ENCODE measurements at places on chromosomes 2 and 18. TPM values are rescaled to one million over a fixed set of nuclear protein-coding genes. Genes with fewer than 3 reads are reported as not detected.

GRCh38 chr2:68052717-68053422, 9.9 kb downstream of the C1D start:
- no peak overlapping the region for H3K27ac ChIP-seq
- peak; percentile 34 for DNase-seq
- peaks cover 4% of the 10 kb centered on the region for H3K4me1 ChIP-seq
- no peak overlapping the region for H3K4me3 ChIP-seq

DNA sequence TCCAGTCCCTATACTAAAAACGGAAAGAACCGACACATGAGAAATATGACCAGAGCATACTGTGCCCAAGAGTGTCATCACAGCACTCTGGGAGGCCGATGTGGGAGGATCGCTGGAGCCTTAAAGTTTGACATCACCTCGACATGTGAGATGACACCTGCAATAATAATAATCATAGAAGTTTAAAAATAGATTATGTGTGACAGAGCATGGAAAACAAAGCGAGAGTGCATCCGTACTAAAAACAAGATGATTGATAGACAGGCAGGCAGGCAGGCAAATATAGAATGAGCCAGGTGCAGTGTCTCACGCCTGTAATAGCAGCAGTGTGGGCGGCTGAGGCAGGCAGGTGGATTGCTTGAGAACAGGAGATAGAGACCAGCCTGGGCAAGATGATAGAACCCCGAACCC, 114.8 kb upstream of the ANKRD30BL start:
- no peak overlapping the region for H3K27ac ChIP-seq
- DNase-seq = no peak
- H3K4me3 ChIP-seq = no peak overlapping the region
- H3K4me1 ChIP-seq = no peaks in the 10 kb centered on the region

DNA sequence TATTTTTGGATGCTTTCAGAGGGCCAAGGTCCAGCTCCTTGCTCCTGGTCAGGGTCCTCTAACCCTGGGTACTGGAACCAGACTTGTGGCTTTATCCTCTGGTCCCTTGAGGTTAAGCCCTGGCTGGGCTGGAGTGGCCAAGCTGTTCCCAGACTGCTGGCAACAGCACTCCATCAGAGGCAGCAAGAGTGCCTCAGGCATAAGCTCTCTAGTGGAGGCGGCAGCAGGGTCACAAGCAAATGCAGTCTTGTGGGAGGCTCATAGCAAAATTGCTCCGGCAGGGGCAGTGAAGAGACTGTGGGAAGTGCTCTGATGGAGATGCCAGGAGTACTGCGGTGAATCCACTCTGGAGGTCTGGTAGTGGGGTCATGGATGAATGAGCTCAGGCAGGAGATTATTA, 128.9 kb upstream of the OTOS start:
- H3K36me3 ChIP-seq = no peaks in the 10 kb centered on the region
- no peak for DNase-seq
- no peak overlapping the region for H3K4me3 ChIP-seq
- H3K27ac ChIP-seq = no peak overlapping the region
- peaks cover 7% of the 10 kb centered on the region for H3K27me3 ChIP-seq
- no peaks in the 10 kb centered on the region for H3K4me1 ChIP-seq

DNA sequence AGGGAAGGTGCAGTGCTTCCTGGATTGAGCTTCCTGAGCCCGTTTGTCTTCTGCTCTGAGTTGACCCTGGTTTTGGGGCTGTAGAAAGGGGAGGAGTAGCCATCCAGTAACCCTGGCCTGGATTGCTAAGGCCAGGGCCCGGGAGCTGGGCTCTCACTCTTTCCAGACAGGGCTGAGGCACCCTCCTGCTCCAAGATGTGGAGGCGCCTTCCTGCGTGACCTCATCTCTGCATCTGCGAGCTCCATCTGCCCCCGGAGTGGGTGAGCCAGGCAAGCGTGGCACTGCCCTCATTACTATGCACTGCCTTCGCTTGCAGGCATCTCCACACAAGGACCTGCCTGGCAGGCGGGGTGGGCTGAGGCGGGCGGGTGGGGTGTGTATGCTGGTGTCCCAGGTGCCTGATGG, 58.0 kb downstream of the RAB31 start:
- no peak for DNase-seq
- no peaks in the 10 kb centered on the region for H3K36me3 ChIP-seq
- no peaks in the 10 kb centered on the region for H3K4me1 ChIP-seq
- H3K4me3 ChIP-seq = no peak overlapping the region
- no peak overlapping the region for H3K27ac ChIP-seq

- no peaks in the 10 kb centered on the region for H3K36me3 ChIP-seq
- no peak overlapping the region for H3K27ac ChIP-seq
- no peak for DNase-seq
- H3K4me3 ChIP-seq = no peak overlapping the region
Measured at GRCh38 chr18:38768504-38768903, 1202.9 kb upstream of the CELF4 start.

GRCh38 chr2:165794536-165794928, 485 bp upstream of the GALNT3 start:
- peak; percentile 45 for DNase-seq
- H3K27me3 ChIP-seq = peaks cover 6% of the 10 kb centered on the region
- peak overlapping the region; percentile 47 for H3K4me3 ChIP-seq
- no peak overlapping the region for H3K27ac ChIP-seq
- no peaks in the 10 kb centered on the region for H3K36me3 ChIP-seq

- H3K36me3 ChIP-seq = no peaks in the 10 kb centered on the region
- DNase-seq = no peak
- no peak overlapping the region for H3K4me3 ChIP-seq
- H3K27me3 ChIP-seq = peaks cover 5% of the 10 kb centered on the region
- no peak overlapping the region for H3K27ac ChIP-seq
- H3K4me1 ChIP-seq = no peaks in the 10 kb centered on the region
Measured at GRCh38 chr2:47666332-47666731, 116.6 kb upstream of the MSH6 start.

DNA sequence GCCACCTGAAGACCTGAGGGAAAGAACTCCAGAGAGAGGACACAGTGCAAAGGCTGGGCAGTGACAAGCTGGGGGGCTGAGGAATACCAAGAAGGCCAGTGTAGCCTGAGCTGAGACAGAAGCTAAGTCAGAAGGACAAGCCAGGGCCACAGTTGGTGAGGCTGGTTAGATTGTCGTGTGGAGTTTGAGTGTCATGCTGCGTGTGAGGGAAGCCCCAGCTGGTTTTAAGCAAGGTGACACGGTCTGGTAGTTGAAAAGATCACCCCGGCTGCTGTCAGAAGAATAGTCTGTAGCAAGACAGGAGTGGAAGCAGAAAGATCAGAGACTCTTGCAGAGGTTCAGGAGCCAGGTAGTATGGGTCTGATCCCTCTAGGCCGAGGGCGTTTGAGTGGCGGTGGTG, 50.6 kb upstream of the RMDN2 start:
- DNase-seq = no peak
- H3K4me1 ChIP-seq = peaks cover 16% of the 10 kb centered on the region
- no peak overlapping the region for H3K27ac ChIP-seq
- H3K36me3 ChIP-seq = no peaks in the 10 kb centered on the region
- no peaks in the 10 kb centered on the region for H3K27me3 ChIP-seq

- H3K4me3 ChIP-seq = no peak overlapping the region
- H3K27ac ChIP-seq = no peak overlapping the region
- DNase-seq = no peak
- no peaks in the 10 kb centered on the region for H3K4me1 ChIP-seq
- H3K36me3 ChIP-seq = no peaks in the 10 kb centered on the region
- H3K27me3 ChIP-seq = no peaks in the 10 kb centered on the region
Measured at GRCh38 chr2:165253178-165253577, 14.0 kb downstream of the SCN2A start.

GRCh38 chr2:240946654-240947053, 40.5 kb downstream of the CROCC2 start:
- DNase-seq = no peak
- H3K27ac ChIP-seq = no peak overlapping the region
- peaks cover 5% of the 10 kb centered on the region for H3K27me3 ChIP-seq
- no peaks in the 10 kb centered on the region for H3K4me1 ChIP-seq
- no peaks in the 10 kb centered on the region for H3K36me3 ChIP-seq

MOCOS gene
- polyA plus RNA-seq = 1.1 TPM

HRH4 gene
- polyA plus RNA-seq = not detected

GALM gene
- polyA plus RNA-seq = 11.8 TPM

All from IMR-90 (cell line).